NCI-H1694 treated with DMSO at 0.1 percent for 48 hours (cell line): ENCODE measurements at places on chromosomes 4 and X.

DNA sequence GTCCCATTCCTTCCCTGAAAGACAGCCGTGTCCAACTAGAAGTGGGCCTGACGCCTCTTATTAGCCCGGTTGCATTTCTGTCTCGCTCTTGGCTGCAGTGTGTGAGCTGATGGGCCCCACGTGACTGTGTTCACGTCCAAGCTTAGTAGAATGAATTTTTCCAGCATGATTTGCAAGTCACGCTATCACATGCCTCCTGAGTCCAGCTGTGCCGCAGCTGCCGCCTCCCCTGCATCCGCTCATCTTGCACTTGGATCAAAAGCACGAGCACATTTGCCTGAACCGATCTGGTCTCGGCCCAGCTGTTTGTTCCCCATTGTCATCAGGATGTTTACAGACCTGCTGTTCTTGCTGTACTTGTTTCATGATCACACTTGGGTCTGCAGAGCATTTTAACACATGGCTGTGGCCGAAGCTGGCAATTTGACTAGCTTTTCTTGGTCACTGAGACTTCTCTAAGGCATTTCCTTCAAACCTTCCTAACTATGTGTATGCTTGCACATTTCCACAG is 126.5 kb downstream of the KIT start:
- DNase-seq: no peak

DNA sequence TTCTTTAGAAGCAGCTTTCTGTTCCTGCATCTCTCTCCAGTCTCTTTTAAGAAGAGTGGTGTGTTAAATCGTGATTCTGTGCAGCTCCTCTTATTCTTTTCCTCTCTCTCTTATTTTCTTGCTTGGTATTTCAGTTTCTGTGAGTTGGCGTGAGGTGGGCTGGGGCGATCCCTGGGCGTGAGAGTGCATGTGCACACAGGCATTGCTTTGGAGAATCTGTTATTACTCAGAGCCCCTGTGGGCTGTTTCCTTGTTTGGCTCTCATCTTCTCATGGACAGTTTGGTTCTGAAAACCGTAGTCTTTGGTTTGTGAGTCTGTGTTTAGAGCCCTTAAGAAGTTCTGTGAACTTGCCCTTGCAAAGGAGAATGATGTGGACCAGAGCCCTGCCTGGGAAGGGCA is 97.2 kb upstream of the CLNK start:
- no peak for DNase-seq

- no peak for DNase-seq
Measured at GRCh38 chr4:1752284-1753041, 31.1 kb downstream of the TACC3 start.

DNA sequence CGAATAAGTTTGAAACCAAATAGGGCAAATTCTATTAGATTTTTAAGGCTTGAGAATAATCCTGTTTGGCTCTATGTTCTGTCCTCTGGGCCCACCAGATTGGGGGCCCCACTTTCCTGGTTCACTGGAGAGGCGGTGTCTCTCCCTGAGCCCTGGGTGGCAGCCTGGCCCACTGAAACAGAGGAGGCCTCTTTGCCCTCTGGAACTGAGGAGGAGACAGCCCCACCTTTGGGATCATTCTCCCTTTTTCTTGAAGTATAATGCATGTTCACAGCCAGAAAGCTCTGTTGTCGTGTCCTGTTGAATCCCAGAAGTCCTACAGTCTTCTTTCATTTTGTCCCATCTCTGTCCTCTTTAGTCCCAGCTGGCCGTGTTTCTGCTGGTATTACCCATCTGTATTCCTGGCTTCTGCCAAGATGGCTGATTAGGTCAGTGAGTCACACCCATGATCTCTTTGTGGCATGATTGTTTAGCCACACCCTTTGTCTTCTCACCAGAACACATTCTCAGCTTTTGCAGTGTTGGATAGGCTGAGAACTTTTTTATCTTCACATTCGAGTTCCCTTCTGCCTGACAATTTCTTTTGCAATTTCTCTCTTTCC is 8.1 kb upstream of the TBC1D25 start:
- no peak for DNase-seq

DNA sequence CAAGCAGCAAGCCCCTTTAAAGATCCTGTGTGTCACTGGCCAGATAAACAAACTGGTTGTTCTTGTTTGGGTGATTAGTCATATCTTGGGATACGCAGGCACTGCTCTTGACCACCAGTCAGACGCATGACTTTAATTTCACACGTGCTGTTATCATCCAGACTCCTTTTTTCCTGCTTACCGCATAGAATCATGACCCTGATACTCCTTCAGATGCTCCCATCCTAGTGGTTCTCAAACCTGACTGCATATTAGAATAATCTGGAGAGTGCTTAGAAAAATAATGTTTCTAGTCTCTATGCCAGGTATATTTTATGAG is 78.8 kb downstream of the CLDN22 start:
- no peak for DNase-seq

DNA sequence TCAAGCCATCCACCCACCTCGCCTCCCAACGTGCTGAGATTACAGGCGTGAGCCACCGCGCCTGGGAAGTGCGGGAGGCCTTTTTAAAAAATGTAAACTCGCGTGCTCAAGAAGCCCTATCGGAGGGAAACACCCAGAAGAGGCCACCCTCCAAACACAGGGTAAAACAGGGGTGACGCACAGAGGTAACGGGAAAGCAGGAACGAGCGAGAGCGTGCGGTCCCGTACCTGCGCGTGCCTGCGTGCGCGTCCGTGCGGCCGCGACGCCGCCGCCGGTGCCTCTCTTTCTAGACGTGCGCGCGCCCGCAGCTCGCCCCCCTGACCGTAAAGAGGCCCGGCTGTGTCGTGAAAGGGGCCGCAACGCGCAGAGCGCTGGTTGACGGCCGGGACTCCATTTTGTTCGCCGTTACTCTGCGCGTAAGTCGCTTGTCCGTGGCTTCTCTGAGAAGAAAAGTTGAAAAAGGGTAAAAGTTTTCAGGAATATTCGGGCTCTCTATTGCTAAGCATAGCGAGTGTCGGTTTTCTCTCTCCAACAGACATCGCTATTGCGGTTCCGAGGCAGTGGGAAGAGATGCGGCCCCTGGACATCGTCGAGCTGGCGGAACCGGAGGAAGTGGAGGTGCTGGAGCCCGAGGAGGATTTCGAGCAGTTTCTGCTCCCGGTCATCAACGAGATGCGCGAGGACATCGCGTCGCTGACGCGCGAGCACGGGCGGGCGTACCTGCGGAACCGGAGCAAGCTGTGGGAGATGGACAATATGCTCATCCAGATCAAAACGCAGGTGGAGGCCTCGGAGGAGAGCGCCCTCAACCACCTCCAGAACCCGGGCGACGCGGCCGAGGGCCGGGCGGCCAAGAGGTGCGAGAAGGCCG is at the start of gene MRFAP1:
MRFAP1 (plus strand) TSS at position 394 of the 872 bp plus-strand sequence; CDS start at position 572, 178 bp downstream.
- peak; percentile 79 for DNase-seq

DNA sequence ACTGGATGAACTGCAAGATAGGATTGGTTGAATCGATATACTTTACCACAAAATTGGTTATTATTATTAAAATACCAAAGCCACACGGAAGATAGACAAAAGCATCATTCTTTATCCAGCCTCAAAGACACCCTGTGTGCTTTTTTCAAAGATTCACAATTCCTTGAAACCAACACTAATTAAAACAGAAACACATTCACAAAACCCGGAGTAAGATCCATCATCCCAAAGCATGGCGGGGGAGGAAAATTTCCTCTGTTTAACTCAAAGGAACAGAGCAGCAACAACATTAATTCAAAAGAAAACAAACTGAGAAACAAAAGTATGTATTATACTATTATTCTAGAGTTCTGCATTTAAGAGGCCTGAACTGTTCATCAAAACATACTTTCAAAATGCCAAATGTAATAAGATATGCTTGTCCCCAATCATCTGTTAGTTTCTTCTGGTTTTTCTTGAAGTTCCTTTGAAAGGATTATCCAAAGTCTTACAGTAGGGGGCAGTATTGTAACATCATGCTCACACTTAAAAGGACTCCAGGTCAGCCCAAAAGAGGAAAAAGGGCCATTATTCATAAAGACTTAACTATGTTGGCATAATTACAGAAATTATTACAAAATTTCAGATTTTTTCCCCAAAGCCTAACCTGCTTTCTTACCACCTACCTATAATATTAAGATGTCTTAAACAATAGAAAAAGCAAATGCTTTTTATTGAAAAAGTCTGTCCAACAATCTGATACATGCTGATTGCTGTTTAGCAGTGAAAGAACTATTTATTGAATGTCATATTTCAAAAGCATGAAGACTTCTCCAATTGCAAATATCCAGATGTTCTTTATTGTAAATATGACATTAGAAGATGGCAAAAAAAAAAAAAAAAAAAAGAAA is 168.7 kb downstream of the SCFD2 start:
- DNase-seq: peak; percentile 39

DNA sequence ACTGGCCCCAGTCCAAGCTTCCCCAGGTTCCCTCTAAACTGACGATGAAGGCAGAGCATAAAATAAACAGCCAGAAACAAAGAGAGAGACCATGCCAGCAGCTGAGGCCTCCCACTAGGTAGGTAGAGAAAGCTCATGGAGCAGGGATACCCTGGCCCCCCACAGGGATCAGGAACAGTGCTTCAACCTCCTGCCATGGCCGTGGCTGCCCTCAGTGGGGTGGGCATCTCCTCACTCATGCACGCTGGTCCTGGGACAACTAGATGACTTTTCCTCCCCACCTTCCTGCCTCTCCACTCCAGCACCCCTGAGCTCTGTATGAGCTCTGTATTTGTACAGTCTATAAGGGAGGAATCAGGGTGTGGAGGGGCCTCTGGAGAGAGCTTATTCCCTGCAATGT is 117.7 kb upstream of the PSAPL1 start:
- DNase-seq: no peak

DNA sequence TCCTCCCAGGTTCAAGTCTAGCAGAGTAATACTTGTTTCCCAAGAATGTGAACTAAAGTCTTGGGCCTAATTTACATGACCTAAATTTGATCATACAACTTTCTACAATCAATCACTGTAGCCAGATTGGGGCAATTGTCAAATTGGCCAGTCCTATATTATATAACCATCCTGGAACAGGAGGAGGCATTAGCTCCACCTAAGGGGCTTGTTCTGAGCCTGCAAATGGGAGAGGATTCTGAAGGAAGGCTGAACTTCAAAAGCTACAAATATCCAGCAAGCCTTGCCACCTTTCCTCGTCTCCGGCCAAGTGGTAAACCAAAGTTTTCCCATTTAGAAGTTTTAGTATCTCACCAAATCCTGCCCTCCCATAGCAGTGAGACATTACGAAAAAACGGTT is 1289.6 kb upstream of the TENM3 start:
- no peak for DNase-seq

DNA sequence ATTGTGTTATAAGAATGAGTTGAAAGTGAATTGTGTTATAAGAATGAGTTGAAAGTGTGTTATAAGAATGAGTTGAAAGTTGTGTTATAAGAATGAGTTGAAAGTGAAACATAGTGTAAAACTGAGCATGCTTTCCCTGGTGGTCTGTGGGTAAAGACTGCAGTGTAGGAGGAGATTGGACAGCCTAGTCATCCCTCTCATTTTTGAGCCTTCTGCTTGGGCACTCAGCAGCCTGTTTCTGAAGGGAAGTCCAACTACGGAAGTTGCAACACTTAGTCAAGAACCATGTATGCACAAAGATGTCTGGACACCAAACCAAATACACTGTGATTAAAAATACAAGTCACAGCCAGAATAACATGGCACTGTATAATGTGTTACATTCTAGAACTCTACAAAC is 72.6 kb downstream of the ANK2 start:
- no peak for DNase-seq

DNA sequence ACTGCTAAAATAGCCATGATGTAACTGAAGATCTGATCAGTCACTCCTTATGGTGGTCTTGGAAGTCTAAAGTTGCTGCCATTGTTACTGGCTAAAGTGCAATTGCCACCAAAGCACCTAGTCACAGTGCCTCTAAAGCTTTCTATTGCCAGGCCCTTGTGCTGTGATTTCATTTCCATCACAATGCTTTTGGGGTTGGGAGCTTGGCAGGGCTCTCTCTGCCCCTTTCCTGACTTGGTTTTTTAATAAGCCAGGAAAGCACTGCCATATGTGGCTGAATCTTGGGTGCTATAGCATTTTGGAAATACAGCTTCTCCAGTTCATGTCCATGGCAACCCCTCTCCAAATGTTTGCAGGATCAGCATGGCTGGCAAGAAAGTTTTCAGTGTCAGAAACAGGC is 1712.4 kb upstream of the TENM3 start:
- no peak for DNase-seq

DNA sequence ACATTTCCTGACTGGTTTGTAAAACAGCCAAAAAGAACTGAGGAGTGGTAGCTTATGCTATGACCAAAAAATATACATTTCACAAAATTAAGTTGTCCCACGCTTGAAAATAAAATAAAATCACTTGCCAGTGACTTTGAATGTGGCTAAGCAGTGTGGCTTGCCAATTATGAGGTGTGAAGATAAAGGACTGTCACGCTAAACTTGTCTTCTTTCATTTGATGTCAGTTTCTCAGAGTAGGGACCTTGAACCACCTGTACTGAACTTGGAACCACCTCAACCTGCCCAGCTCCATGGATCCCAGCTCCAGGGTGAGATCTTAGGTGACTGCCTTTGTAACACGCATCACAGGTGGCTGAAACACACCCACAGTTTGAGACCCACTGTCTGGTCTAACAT is 113.7 kb upstream of the TBL1X start:
- DNase-seq: no peak

GRCh38 chr4:140070973-140071372 is 83.0 kb downstream of the MAML3 start:
- DNase-seq: no peak

DNA sequence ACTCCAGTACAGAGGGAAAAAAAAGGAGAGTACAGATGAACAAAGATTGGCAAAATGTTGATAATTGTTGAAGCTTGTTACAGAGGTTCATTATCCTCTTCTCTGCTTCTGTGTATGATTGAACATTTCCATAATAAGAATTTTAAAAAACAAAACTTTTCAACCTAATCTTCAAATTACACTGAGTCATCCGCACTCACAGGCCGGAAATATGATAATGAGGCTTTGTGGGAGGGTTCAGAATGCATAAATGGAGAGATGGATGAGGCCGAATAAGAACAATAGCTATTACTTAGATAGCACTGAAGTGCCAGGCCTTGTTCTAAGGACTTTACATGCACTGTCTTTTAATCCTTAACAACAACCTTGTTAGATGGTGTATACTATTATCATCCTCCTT is 4.6 kb upstream of the ERCC6L start:
- DNase-seq: no peak

DNA sequence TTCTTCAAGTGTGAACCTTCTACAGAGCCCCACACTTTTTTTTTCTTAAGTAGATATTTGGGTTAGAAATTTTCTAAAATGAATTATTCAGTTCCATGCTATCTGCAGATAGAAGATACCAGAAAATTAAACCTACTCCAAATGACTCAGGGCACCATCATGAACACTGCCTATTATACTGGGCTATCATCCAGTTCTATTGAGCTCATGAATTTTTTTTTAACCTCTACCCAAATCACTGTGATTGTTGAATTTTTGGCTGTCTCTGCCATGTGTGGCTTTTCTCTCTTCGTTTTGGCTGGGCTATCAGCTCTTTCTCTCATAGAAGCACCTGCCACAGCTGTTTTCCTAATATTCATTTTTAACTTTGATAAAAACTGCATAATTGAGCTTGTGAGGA is 31.0 kb upstream of the SLC34A2 start:
- DNase-seq: no peak

- no peak for DNase-seq
Measured at GRCh38 chrX:144586756-144587155, 660.5 kb upstream of the SPANXN1 start.

- DNase-seq: no peak
Measured at GRCh38 chr4:80153874-80154544, 43.3 kb upstream of the PRDM8 start.

- DNase-seq: peak; percentile 81
Measured at GRCh38 chr4:81471588-81472280, at the start of gene RASGEF1B. RASGEF1B (minus strand) TSS chr4:81471907; CDS start chr4:81459508, 12,399 bp downstream.

- no peak for DNase-seq
Measured at GRCh38 chrX:39720945-39721344, 376.8 kb downstream of the BCOR start.

GRCh38 chr4:86564795-86565194 is 29.3 kb upstream of the PTPN13 start:
- no peak for DNase-seq
